ENCODE measurements at places on chromosomes 12 and 14.

- no peak for DNase-seq
Observed at GRCh38 chr12:123741937-123742572, 20.0 kb upstream of the DNAH10 start.

DNA sequence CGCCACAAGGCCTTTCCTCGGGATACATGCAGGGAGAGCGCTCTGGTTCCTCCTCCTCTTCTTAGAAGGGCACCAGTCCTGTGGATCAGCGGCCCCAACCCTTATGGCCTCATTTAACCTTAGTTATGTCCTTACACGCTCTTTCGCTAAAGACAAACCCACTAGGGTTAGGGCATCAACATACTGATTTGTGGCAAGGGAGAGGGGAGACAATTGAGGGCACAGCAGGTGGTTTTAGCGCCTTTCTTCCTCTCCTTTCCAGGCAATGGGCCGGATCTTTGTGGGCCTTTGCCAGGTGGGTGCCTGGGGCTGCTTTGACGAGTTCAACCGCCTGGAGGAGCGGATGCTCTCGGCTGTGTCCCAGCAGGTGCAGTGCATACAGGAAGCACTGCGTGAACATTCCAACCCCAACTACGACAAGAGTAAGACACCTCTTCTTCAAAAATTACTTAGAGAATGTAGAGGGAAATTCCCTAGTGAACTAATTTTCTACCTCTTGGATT is 43.6 kb downstream of the DYNC1H1 start:
- no peak for DNase-seq

- no peak for DNase-seq
Observed at GRCh38 chr12:15165012-15165659, 56.1 kb downstream of the RERG start.

DNA sequence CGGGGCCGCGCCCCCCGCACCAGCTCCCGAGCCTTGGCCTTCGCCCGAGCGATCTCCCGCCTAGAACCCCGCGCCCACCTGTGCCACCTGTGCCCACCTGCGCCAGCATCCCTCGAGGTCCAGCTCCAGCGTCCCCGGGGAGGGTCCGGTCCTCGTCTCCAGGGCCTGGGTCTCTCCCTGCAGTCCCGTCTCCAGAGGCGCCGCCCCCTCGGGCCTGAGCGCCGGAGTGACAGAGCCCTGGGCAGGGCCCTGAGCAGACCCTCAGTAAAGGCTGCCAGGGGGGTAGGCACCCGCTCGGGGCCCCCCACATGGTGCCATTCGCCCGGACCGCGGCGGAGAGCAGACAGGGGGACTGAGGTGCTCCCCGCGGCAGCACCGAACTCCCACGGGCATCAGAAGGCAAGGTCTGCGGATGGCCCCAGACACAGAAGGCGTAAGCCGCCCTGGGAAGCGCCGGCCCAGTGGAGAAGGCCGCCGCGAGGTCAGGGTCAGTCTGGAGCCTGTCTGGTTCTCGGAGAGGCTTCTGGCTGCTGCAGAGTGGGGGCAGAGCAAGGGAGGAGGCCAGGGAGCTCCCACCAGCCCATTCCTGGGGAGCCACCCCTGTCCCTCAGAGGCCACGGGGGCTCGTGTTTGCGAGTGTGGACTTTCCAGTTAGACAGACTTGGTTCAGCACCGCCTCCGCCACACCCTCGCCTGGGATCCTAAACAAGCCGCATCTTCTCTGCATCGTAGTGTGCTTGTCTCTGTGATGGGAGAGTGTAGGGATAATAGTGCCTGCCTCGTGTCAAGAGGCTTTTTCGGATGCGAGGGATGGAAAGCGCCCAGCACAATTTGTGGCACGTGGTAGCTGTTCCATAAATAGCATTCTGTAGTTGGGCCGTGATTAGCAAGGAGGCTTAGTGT is 1.1 kb upstream of the PPP1R13B start:
- no peak for DNase-seq

DNA sequence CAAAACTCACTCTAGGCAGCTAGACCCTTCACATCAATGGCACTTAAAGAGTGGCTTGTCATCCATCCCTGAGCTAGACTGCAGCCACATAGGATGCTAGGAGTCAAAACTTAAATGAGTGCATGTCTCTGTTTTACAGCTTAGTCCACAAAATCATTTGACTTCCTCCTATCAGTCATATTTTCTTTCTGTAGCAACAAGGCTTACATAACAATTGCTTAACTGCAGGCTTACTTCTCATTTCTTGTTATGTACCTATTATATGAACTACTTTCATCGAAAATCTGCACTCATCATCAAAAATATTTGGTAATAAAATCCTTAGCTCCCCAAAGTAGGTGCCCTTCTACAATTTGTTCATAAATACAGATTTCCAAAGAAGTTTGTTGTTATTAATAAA is 30.1 kb downstream of the CLEC1A start:
- DNase-seq, result no peak
